ENCODE measurements at places on chromosomes 6 and 20.

GRCh38 chr6:20292905-20293304 is 80.6 kb upstream of the MBOAT1 start:
- no peaks in the 10 kb centered on the region for H3K36me3 ChIP-seq
- no peaks in the 10 kb centered on the region for H3K27me3 ChIP-seq
- H3K4me3 ChIP-seq: no peak overlapping the region
- H3K4me1 ChIP-seq: no peaks in the 10 kb centered on the region
- no peak for DNase-seq

DNA sequence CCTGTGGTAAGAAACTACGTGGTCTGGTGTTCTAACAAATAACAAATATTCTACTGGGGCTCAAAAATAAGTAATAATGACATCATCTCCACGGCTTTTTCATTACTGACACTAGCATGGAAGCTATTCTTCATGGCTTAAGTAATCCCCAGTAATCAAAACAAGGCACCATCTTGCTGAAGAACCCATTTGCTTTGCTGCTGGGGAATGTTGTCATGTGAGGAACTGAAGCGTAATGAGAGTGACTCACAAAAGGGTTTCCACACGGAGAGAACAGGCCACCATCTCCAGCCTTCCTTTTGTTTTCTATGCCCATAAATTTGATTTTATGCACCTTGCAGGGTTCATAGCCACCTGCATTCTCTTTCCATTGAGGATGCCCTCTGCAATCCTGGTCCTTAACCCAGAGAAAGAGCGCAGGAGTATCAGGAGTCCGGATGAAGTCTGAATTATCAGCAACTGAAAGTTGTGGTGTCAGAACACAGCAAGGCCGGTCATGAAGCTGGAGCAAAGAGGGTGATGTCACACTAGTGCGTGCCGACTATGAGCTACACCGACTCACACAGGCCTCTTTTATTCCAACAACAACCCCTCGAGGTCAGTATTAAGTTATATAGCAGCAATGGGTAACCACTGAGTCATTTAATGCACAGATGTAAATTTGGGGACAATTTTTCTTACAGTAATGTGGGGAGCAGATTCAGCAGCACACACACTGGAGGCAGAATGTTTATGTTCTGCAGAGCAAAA is 173.7 kb upstream of the SSTR4 start:
- H3K4me1 ChIP-seq: no peaks in the 10 kb centered on the region
- H3K27me3 ChIP-seq: no peaks in the 10 kb centered on the region
- H3K36me3 ChIP-seq: no peaks in the 10 kb centered on the region
- no peak overlapping the region for H3K27ac ChIP-seq
- DNase-seq: no peak

GRCh38 chr6:27617700-27618689 is 145.1 kb upstream of the ZNF184 start:
- H3K4me1 ChIP-seq: no peaks in the 10 kb centered on the region
- no peaks in the 10 kb centered on the region for H3K27me3 ChIP-seq
- no peak overlapping the region for H3K27ac ChIP-seq
- H3K36me3 ChIP-seq: no peaks in the 10 kb centered on the region
- H3K4me3 ChIP-seq: no peak overlapping the region
- no peak for DNase-seq

DNA sequence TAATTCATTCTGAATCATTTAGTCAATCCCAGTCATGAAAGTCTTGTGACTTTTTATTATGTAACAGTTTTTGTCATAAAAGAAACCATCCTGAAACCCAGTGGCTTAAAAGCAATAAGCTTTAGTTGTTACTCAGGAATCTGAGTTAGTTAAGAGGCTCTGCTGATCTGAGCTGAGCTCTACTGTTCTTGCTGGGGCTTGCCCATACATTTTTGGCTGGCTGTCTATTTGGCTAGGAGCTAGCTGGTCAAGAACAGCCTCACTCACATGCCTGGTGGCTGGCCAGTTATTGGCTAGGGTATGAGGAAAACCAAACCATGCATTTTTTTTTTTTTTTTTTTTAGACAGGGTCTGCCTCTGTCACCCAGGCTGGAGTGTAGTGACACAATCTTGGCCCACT is 10.6 kb downstream of the TCF21 start:
- H3K27me3 ChIP-seq: no peaks in the 10 kb centered on the region
- H3K36me3 ChIP-seq: no peaks in the 10 kb centered on the region
- no peak overlapping the region for H3K27ac ChIP-seq
- H3K4me3 ChIP-seq: no peak overlapping the region
- no peaks in the 10 kb centered on the region for H3K4me1 ChIP-seq

GRCh38 chr20:42053350-42053749 is 435.2 kb upstream of the CHD6 start:
- no peak for DNase-seq
- no peak overlapping the region for H3K4me3 ChIP-seq
- H3K4me1 ChIP-seq: no peaks in the 10 kb centered on the region
- no peaks in the 10 kb centered on the region for H3K27me3 ChIP-seq
- H3K27ac ChIP-seq: no peak overlapping the region

DNA sequence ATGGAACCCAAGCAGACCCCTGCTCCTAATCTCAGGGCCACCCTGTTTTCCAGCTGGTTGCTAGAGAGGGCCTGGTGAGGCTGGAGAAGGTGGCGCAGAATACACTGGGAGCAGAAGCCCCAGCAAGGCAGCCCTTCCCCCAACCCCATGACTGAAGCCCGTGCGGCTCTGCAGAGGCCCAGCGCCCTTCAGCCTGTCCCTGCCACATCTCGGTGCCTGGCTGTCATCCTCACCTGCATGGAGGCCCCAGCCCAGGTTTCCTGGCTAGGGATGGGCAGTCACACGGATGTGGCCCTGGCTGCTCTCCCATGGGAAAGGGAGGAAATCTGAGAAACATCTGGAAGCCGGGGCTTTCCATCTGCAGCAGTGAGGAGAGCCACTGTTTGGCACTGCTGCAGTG is 26.1 kb upstream of the VSTM2L start:
- H3K27me3 ChIP-seq: no peaks in the 10 kb centered on the region
- H3K4me1 ChIP-seq: no peaks in the 10 kb centered on the region

Measured in Peyer's patch (tissue), 4 donors.